ENCODE measurements at places on chromosomes 16 and 17.

DNA sequence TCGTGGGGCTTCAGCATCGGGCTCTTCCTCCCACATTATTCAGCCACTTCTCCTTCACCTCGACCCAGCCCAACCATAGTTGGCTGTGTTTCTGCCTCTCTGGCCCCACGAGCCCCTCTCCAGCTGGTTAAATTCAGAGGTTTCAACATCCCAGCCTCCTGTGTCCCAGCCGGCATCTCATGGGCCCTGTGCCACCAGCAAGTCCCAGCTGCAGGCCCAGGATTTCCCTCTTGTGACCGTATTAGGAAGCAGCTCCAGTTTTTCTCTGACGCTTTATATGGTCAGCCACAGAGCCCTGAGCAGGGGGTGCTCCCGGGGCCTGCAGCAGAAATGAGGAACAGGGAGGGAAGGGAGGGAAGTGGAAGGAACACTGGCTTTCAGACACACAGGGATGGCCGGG, 27.4 kb downstream of the MYH11 start:
- no peak for DNase-seq

DNA sequence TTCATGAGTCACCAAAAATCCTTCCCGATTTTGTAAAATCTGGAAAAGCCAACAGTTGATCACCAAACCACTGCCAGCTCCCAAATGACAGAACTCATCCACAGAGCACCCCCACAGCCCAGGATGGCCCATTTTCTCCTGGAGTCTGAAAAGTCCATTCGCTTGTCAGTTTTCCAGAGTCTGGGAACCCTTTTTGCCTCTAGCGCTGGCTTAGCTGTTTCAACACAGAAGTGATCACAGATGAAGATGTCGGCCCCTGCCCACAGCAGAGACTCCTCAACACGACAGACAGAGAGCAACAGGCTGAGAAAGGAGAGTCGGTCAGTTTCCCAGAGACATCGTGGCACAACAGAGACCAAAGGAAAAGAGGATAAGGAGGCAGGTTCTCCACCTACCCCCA, 66.4 kb downstream of the NXN start:
- no peak for DNase-seq

- DNase-seq: no peak
Measured at GRCh38 chr17:2212400-2212981, 91.1 kb downstream of the SMG6 start.

- DNase-seq: no peak
Measured at GRCh38 chr17:78138204-78139060, 7.8 kb upstream of the C17orf99 start.

DNA sequence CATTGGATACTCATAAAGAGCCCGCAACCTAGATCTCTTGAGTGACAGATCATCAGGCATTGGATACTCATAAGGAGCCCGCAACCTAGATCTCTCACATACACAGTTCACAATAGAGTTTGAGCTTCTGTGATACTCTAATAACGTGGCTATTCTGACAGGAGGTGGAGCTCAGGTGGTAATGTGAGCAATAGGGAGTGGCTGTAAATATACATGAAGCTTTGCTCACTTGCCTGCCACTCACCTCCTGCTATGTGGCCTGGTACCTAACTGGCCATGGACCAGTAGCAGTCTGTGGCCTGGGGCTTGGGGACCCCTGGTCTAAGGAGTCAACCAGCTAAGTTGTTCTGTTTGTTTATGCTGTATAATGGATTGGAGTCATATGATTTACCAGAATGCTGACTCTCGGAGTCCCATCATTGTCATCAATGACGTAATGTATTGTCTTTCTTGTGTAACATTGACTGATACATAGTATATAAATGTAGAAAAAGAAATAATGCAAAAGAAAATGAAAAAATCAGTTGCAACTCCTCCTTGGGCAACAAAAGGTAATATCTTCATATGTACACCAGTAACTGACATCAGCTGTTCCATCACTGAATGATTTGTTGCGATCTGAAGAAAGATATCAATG, 17.5 kb downstream of the ABCA9 start:
- DNase-seq: no peak

DNA sequence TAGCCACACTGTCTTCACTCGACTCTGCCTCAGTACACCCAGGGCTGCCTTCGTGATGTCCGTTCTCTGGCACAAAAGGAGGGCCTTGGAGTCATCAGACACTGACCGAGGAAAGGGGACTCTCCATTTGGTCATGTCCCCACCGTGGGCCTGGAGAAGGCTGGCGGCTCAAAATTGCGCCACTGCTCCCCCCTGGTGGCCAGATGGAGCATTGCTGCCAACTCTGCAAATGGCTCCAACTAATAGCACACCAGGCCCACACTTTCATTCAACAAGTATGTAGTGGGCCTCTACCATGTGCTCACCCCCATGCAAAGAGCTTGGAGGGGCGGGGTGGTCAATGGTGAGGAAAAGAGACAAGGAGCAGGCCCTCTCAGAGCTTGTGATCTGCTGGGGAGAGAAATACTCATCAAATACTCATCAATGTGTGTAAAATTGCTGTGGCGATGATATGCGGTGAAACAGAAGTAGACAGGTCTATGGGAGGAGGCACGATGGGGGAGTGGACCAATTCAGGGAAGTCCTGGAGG, 5.2 kb upstream of the GRIN2C start:
- peak; percentile 69 for DNase-seq
